Cerebellar nuclear complex (tissue), 1 donor: ENCODE measurements at places on chromosomes 2 and 18.

DNA sequence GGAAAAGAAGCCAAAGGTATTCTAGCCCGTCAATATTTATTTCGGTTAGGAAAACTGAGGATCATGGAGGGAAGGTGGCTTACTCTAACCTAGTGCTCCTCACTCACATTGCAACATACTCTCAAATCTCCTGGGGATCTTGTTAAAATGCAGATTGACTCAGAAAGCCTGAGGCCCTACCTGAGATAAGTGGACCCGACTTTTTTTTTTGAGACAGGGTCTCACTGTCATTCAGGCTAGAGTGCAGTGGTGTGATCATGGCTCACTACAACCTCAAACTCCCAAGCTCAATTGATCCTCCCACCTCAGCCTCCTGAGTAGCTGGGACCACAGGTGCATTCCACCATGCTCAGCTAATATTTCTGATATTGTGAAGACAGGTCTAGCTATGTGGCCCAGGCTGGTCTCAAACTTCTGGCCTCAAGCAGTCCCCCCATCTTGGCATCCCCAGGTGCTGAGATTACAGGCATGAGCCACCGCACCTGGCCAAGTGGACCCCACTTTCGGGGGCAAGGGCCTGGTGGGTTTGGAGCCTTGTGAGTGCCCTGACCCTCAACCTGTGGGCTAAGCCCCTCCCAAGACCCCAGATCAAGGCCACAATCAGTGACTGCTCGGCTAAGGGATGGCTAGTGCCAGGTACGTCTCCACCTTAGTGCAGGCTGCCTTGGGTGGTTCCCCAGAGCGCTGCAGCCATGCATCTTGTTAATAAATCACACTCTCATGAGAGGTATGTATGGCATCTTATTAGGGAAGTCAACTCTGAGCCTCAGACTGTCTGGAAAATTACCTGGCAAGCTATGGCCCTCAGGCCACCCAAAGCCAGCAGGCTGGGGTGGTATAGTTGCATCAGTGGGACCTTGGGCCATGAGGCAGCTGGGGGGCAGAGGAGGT is 1.1 kb upstream of the NEURL3 start:
- DNase-seq = no peak

DNA sequence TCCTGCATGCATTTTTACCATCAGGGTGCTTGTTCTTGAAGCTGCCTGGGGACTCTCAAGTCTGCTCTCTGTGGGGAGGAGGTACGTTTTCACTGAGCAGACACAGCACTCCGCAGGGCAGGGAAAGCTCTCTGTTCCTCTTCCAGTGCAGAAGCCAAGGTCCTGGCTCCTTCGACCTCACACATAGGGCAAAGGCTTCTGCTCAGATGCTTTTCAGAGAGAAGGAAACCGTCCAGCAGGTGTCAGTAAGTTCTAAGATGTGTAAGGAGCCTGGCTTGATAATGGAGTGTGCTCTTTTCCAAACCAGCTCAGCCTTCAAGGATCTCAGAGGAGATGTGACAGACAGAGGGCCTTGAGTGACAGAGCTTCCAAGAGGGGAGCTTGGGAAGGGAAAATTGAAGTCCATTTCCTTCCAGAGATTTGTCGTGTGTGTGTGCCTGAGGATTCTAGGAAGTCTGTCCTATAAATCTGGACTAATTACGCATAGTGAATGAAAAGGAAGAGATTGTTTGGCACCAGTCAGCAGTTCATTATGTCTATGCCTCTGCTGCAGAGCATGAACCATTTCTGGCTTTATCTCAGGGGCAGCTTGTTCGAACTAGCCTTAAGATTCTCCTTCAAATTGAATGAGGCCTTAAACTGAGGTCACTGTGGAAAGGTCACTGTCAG is 67.3 kb upstream of the UPP2 start:
- no peak for DNase-seq

DNA sequence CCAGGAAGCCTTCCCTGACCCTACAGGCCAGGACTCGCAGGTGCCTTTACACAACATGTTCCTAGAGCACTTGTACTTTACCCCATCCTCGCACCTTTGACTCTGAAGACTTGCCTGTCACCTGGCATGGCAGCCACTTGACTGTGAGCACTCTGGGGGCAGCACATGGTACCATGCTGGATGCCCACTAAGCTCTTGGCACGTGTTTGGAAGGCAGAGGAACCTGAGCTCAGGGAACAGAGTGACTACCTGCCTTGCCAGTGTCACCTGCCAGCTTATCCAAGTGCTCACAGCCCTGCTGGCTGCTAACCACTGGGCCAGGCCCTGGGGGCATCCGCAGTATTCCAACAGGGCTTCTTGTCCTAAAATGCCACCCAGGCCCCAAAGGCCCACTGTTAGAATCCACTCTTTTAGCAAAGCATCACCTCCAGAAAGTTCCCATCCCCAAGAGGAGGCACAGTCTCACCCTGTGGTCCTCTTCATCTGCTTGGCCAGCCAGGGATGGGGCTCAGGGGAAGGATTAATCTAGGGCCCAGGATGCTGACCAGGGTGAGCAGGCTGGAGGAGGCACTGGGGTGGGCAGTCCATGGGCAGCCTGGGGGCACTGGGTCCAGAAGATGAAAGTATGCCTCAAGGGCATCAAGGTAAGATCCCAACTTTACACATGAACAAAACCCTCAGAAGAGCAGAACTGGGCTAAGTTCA is 57.0 kb downstream of the ZBTB7C start:
- DNase-seq = no peak

DNA sequence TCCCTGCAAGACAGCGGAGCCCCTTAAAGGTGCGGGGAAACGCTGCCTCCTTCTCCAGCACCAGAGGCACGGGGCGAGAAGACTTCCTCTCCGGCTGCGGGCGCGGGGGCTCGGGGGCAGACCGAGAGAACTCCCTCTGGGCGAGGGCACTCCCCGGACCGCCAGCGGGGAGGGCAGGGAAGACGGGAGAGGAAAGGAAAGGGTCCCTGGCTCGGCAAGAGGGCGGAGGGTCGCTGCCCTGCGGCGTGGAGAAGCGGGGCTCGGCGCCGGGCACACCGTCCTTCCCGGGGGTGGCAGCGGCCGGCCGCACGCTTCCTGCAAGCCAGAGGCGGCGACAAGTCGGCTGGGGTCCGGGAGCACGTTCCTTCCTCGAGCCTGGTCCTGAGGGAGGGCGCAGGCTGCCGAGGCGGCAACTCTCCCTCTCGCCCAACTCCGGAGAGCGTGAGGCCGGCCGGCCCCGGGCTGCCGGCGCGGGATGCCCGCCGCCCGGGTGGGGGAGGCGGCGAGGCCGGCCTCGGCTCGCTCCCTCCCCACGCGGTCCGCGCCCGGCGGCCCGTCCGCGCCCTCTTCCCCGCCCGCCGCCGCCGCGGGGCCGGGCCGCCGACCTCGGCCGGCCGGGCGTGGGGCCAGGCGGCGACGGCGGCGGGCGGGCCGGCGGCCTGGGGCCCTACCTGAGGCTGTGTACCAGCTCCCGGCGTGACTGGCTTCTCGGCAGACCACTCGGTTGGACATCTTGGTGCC is 1.1 kb downstream of the MEMO1 start:
- DNase-seq = no peak

DNA sequence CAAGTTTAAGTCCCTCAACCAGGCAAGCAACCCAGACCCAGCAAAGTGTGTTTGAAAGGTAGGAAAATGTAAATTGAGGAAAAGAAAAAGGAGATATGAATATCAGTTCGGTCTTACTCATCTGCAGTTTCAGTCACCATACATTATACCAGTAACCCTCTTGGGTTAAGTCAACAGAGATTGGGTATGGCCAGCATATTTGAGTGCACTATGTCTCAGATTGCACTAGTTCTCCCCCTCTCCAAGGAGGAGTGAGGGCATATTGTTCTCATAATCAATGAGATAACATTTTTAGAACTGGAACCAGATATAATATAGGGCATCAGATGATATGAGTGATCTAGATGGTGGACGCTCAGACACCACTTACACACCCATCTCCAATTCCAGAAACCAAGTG is 141.5 kb downstream of the COPS8 start:
- no peak for DNase-seq

GRCh38 chr2:46024146-46024779 is 272.9 kb upstream of the EPAS1 start:
- no peak for DNase-seq

- DNase-seq = no peak
Measured at GRCh38 chr2:207138627-207139297, 27.0 kb downstream of the KLF7 start.

GRCh38 chr2:197079832-197080555 is 153.5 kb upstream of the PGAP1 start:
- DNase-seq = no peak

- DNase-seq = no peak
Measured at GRCh38 chr18:48230467-48231113, 178.6 kb downstream of the ZBTB7C start.

- no peak for DNase-seq
Measured at GRCh38 chr2:18156421-18156820, 278.0 kb downstream of the KCNS3 start.

GRCh38 chr2:23904215-23904614 is 22.7 kb downstream of the ATAD2B start:
- DNase-seq = no peak

DNA sequence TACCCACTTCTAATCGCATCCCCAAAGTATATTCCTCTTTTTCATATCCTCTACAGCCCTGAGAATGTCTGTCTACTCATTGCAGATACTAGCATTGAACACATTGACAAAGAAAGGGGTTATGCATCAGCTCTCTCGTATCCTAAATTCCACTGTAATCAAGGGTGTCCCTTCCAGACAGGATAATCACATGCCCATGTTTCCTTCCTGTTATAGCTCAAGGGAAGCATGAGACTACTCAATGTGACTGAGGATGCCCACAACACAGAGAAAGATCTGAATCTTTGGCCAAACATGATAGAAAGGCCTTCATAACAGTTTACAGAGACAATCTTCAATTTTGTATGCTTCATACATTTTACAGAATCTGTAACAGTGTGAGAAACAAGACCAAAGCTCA is 69.2 kb downstream of the HIBCH start:
- DNase-seq = no peak

- DNase-seq = no peak
Measured at GRCh38 chr2:179562330-179562885, 297.8 kb upstream of the SESTD1 start.

DNA sequence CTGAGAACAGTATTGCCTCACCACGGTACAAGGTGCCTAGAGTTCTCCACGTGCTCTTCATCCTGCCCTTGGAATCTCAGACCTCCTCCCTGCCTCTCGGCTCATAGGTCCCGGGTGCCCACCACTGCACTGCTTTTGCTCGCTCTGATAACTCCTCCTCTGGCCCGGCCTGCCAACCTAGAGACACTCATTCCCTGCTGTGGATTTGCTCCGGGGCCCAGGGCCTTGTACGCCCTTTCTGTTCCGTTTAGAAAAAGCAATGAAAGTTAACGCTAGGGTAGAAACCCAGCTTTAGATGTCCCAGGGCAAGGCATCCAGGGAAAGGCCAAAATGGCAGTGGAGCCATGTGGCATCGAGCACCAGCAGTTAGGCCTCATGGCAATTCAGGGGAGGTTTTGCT is 253.9 kb downstream of the VAPA start:
- DNase-seq = no peak

- no peak for DNase-seq
Measured at GRCh38 chr2:37809525-37809924, 115.6 kb upstream of the RMDN2 start.

- no peak for DNase-seq
Measured at GRCh38 chr2:236284208-236284607, 20.0 kb upstream of the ASB18 start.

- DNase-seq = no peak
Measured at GRCh38 chr2:70982971-70983370, 4.5 kb downstream of the ANKRD53 start.

GRCh38 chr2:33118651-33119050 is 171.9 kb downstream of the LTBP1 start:
- DNase-seq = no peak

DNA sequence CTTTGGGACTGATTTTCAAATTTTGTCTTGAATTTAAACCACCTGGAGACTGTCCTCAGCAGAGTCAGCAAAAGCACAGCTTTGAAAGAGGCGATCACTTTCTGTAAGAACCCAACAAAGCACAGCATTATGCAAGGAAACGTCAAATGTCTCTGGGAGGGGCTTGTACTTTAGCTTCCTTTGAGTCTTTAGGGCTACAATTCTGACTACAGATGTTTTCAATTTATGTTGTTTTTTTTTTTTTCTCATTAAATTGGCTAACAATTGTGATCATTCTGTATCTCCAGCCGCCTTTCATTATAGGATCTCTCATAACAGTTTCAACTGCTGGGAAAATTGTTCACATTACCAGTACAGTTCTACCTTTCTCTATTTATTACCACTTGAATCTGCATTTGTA is 48.3 kb downstream of the COL3A1 start:
- DNase-seq = no peak

- no peak for DNase-seq
Measured at GRCh38 chr2:180829261-180829660, 151.1 kb upstream of the UBE2E3 start.

DNA sequence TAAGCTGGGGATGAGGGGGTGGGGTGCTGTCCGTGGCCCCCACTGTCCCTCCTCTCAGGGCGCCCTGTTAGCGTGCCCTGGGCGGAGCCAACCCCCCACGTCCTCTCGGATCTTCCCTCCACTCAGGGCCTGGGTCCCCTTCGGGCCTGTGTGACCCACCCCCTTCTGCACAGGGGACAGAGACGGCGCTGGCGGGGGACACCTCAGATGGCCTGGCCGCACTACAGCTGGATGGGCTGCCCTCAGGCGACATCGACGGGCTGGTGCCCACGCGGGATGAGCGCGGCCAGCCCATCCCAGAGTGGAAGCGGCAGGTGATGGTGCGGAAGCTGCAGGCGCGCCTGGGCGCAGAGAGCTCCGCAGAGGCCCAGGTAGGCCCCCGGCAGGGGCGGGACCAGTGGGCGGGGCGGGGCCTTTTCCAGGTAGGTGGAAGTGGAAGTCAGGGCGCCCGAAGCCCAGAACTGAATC is 9.9 kb upstream of the KLHL30 start:
- DNase-seq = no peak

DNA sequence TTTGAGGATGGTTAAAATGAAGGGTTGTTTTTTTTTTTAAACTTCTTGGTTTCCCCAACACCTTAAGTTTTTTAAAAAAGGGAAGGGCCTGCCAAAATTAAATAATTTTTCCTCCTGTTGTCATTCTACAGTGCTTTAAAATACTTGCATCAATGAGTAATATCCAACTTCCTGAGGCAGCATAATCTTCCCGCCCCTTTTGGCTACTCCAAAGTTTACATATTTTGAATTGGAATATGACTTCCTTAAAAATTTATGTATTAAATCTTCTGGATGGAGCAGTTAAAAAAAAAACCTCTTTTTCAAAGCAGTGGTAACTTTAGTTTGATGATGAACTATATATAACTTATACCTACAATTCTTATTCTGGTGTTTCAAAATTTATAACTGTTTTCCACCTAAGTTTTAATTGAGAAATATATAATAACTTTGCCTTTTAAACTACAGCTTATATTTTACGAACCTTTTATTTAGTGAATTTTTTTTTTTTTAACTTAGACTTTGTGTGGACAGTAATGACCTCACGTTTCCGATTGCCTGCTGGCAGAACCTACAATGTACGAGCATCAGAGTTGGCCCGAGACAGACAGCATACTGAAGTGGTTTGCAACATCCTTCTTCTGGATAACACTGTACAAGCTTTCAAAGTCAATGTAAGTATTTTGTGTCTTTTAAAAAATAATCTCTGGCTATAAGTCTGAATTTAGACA is 49.8 kb downstream of the PTPN4 start:
- no peak for DNase-seq
